CD4-positive, alpha-beta T cell treated with Interleukin-6 at 100 ng/mL for 8 hours (primary cell): ENCODE measurements at places on chromosomes 3 and 15.
A peak's percentile ranks its signal among the peaks of the same experiment; 100 is the strongest.

GRCh38 chr3:77348244-77348855 lies 308.5 kb downstream of the ROBO2 start:
- no peak for DNase-seq

DNA sequence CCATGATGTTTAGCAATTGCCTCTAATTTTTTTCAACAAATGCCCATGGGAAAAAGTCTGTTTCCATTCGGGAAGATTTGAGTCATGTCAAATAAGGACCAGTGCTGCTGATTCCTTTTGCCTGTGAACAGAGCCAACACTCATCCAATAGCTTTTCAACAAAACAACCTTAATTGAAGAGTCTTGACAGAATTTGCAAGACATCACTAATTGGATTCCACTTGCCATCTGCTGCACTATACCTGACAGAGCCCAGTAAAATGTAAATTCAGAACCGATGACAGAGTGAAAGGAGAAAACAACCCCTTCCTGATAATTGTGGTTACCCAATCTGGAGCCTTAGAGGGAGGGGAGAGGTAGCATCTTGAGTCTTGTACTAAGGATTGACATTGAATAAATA lies 426.7 kb downstream of the AGBL1 start:
- no peak for DNase-seq

GRCh38 chr3:31968927-31969418 lies 12.1 kb downstream of the OSBPL10 start:
- no peak for DNase-seq

DNA sequence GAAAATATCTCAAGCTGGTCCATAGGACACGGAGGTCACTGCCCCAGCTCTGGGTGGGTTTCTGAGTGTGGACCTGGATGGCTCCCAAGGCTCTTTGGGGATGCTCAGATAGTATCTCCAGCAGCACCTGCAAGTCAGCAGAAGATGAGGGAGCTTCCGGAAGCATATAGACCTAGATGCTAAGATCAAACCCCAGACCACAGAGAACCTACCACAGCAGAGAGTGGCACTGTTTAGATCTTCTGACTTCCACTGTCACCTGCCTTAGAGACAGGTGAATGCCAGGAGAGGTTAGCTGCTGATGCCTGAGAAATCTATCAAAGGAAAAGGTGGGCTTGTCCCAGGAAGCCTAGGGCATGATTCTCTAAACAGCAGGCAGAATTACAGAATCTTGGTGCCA lies 105.7 kb upstream of the TRPM1 start:
- peak; percentile 67 for DNase-seq

GRCh38 chr3:195297446-195297845 lies 26.5 kb upstream of the XXYLT1 start:
- DNase-seq = no peak

DNA sequence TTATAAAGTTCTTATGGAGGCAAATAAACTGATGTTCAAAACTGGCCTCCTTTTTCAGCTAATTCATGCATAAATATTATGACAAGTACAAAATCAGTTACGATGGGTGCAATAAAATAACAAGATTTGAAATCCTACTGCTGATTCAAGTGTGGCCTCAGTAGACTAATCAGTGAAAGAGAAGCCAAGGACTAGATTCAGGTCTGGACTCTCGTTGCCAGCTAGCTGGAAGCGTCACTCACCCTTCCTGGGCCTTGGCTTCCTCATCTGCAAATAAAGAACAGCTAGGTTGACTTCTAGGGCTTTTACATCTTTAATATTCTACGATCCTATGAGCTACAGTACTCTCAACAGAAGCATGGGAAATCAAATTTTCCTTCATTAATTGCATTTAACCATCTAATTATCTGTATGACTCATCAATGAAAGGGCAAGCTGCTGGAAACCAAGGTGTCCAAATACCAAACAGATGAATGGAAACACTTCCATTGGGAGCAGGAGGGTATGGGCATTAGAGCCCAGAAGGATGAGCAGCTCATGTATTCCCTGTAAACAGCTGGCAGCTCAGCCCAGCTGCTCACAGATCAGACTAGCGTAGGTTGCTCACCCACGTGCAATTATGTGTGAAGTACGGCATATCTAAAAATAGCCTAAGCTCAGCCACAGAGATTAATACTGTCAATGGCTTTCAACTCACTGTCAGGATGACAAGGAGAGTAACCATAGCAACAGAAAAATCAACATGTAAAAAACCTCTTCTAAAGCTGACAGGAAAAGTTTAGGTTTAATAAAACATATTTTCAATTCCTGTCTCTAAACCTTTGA lies 294.8 kb downstream of the PLCL2 start:
- DNase-seq = no peak

GRCh38 chr3:38649500-38650247 lies at the start of gene SCN5A:
TSS of gene SCN5A (minus strand) at chr3:38649687. CDS start at chr3:38633307, 16,380 bp downstream.
- DNase-seq = peak; percentile 68

GRCh38 chr3:142013993-142014392 lies 135.4 kb downstream of the TFDP2 start:
- DNase-seq = no peak

- no peak for DNase-seq
Observed at GRCh38 chr3:171415070-171415469, 45.1 kb downstream of the TNIK start.

- no peak for DNase-seq
Observed at GRCh38 chr3:31405515-31405914, 127.2 kb upstream of the STT3B start.

GRCh38 chr3:46604127-46604526 lies 8.2 kb upstream of the FAM240A start:
- no peak for DNase-seq

DNA sequence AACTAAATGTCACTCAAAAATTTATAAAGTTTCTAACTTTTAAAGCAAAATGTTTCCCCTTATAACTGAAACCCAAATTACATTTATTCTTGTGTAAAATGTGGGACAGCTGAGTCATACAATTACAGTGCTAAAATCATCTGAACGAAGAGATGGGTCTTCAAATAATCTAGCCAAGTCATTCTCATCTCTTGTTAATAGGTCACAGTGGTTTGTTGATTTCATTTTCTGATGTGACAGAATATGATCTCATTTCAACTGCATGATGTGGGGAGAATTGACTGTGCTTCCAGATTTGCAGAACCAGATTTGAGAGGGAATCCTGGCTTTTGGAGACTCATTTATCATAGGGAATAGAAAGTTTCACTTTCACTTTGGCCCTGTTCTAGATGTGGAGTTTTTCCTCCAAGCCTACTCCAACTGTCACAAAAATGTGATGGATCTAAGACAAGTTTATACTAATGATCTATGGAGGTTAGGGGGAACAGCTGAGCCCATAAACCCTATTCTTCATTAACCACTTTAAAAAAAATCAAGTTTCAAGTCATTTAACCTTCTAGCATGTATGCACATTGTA lies 685.0 kb downstream of the PDCD6IP start:
- no peak for DNase-seq

- no peak for DNase-seq
Observed at GRCh38 chr15:29534378-29534777, 264.8 kb upstream of the NSMCE3 start.

DNA sequence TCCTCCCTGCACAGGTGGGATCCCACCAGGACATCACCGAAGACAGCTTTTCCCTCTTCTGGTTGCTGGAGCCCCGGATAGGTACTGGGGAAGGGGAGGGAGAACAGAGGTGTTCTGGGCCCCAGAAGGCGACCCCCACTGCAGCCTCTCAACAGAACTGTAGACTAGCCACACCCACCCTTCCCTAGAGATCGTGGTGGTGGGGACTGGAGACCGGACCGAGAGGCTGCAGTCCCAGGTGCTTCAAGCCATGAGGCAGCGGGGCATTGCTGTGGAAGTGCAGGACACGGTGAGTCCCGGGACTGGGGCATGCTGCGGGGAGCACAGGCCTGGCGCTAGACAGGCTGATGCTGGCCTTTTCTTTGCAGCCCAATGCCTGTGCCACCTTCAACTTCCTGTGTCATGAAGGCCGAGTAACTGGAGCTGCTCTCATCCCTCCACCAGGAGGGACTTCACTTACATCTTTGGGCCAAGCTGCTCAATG lies 809 bp downstream of the NDUFAF3 start:
- DNase-seq = no peak

- peak; percentile 17 for DNase-seq
Observed at GRCh38 chr15:78808550-78808949, 2.7 kb downstream of the ADAMTS7 start.

GRCh38 chr15:61712129-61712759 lies 348.0 kb downstream of the VPS13C start:
- no peak for DNase-seq

GRCh38 chr15:31458596-31459399 lies 132.2 kb downstream of the KLF13 start:
- DNase-seq = peak; percentile 27

- no peak for DNase-seq
Observed at GRCh38 chr15:26113296-26113695, 250.2 kb upstream of the ATP10A start.

DNA sequence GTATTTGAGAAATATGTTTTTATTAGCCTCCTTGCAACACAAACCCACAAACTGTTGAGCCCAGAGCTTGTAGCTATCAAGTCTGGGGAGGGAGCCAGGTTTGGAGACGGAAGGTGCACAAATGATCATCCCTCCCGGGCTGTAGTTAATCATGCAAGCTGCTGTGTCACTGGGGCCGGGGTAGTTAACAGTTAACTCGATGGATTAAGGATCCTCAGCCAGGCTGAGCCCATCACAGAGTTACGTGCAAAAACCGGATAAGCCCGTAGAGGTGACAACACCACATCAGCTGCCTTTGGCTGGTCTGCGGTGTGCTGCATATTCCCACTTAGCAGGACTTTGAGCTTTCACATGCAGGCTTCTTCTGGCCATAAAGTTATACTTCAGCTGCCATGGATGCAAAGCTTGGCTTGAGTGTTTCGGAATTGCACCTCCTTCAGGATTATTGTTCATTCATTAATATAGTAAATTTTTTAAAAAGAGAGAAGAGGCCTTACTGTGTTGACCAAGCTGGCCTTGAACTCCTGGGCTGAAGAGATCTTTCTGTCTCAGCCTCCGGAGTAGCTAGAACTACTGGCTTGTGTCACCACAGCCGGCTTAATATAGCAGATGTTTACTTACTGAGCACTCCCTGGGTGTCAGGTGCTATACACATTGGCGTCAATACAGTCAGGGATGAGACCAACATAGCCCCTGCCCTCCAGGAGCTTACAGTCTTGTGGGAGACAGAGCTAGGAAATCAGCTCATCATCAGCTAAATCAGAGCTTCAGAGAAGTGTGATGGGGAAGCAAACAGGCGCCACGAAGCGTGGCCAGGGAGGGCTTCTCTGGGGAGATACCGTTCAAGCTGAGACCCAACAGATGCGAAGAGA lies 226.8 kb upstream of the BHLHE40 start:
- DNase-seq = no peak

DNA sequence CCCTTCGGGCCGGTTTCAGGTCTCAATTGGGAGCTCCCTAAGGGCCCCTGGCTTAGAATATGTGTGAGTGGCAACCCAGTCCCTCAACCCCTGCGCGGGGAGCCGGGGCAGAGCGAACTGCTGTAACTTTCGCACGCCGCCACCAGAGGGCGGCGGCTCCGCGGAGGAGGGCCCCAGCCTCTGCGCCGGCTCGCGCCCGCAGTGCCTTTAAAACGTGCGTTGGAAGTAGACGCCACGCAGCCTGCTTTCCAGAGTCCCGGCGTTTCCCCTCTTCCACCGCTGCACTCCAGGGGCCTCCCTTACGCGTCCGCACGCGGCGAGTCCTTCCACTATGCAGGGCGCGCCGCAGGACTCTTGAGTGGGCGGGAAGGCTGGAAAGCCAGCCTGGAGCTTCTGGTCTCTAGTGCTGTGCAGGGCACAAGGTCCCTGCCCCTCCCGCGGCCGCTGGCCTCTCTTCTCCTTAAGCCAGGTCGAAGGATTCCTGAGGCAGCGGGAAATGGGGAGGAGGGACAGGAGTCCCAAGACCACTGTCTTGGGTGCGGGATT lies 23.7 kb upstream of the RNU6-1 start:
- peak; percentile 63 for DNase-seq

GRCh38 chr15:48010316-48010715 lies 110.5 kb upstream of the SLC24A5 start:
- no peak for DNase-seq

GRCh38 chr15:69590932-69591524 lies 138.4 kb downstream of the RPLP1 start:
- no peak for DNase-seq

DNA sequence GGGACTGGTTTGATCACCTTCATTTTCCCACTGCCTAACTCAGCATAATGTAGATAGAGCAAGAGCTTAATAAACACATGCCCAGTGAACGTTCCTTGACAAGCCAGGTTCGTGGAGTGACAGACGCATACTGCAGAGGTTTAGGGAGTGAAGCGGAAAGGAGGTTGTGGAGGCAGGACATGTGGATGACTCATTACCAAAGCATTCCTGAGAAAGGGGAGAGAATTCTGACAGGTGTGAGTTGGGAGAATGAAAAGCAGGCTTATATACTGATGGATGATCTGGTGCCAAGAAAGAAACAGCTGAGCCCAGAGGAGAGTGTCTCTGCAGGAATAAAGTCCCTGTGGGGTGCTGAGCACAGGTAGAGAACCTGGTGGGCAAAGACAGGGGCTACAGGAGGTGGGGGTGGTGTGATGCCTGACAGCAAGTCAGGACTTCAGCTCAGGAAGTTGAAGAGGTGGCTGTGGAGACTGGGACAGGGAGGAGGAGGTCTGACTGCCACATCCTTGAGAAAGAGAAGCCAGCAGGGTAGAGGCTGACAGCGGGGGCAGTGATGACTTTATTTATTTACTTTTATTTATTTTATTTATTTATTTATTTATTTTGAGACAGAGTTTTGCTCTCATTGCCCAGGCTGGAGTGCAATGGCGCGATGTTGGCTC lies 2.4 kb upstream of the RPL29 start:
- no peak for DNase-seq

DNA sequence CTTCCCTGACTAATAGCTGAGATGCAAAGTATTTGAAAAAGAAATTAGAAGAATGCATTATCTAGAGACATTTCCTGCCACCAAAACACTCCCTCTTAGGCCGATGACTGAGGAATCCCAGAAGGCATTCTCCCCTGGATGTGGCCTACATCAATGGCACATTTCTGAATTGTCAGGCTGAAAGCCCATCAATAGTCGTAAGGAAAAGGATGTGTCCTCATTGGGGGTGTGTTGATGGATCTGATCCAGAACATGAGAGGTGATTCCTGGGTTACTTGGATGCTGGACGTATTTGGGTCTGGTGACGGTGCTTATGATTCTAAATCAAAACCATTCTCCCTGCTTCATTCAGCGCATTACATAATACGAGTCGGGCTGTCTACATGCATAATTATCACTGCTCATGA lies 216.9 kb upstream of the CDIN1 start:
- no peak for DNase-seq

DNA sequence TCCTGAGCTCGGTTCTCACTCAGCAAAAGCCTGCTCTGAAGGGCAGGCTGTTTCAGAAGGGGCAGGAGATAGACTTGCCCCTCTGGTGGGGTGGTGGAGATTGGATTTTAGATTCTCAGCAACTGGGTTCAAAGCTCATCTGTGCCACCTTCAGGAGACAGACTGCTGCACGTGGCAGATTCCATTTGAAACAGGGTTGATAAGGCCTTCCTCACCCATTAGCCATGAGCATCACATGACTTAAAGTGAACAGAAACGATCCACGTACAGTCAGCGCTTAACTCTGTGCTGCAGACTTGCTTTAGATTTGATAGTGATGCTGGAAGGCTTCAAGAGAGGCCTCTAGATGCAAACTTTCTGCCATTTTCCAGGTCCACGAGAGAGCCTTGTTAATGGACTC lies 35.0 kb upstream of the MGLL start:
- DNase-seq = no peak
